Myocyte (in vitro differentiated cells): ENCODE measurements at places on chromosomes 3 and 15.

- DNase-seq = no peak
Measured at GRCh38 chr3:114508208-114508607, 214.4 kb downstream of the TIGIT start.

DNA sequence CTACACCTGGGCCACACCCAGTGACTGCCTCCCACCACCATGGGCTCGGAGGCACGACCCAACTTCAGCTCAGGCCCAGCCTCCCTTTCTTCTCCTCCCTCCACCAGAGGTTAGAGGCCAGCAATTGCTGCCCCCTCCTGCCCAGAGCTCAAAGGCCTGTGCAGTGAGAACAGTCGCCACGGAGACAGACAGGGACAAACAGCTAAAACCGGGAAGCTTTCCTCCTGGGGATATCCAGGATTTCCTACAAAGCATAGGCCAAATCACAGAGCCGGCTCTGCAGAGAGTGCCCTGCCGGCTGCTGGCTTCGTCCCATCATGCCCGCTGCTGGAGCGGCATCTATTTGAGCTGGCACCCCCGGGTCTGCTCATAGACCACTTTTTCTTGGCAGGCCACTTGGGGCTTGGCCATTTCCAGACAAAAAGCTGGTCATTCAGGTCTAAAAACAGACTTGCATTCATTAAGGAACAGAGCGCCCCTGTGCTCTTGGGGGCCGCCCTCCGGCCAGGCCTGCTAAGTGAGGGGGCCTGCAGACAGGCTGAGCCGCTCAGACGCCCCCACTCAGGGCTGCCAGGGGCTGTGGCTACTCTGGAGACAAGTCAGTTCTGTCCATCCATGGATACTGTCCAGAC lies 17.5 kb downstream of the GRAMD2A start:
- peak; percentile 56 for DNase-seq

DNA sequence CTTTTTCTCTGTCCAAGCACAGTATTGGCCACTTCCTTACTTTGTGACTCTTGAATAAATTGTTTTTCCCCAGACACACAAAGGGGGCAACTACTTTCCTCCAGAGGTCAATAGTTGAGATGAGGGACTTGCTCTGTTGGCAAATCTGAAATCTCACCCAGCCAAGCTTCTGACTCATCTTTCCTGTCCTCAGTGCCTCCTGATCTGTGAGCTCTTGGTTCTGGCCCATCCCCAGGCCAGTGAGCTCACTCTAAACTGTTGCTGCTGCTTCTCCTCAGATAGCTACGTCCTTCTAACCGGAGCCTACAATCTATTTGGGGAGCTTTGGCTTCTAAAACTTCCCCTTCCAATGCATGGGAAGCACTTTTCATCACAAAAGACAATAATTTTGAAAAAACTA lies 50.0 kb upstream of the NMD3 start:
- DNase-seq = peak; percentile 49

DNA sequence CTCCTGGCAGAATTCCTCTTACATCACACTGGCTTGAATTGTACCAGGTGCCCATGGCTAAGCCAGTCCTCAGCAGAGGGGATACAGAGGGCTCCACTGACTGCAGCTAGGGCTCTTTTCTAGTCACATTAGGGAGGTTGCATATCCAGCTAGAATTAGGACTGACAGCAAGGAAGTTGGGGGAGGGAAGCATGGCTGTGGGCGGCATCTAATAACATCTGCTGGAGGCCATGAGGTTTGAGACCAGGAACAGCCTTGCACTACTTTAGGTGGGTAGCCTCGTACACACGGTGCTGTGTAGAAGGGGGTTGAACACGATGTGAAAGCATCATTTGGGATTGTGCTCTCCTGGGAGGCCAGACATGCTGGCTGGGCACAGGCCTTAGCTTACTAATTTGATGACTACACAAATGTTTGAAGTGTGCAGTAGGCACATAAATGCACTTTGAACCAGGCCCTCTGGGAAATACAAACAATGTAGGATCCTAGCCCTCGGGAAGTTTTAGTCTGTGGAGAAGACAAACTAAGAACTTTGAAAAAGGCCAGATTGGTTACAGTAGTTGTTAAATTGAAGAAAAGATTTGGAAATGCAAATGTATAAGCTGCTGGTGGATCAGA lies 30.2 kb downstream of the CHCHD6 start:
- no peak for DNase-seq

DNA sequence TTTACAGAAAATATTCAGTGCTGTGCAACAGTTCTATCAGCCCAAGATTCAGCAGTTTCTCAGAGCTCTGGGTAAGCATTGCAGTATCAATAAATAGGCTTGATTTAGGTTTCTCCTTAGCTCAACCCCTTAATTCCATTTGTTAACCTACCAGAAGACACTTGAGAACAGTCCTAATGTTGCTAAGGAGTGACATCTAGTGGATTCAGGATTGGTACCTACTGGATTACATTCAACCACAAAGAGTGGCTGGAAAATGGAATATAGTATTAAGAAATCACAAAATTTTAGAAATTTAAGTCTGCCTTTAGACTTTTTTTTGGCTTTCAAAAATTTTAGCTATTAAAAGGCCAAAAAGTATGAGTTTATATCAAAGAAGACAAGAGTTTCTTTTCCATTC lies 34.7 kb downstream of the POLG start:
- DNase-seq = peak; percentile 52

- no peak for DNase-seq
Measured at GRCh38 chr3:186185194-186185787, 76.4 kb upstream of the ETV5 start.

DNA sequence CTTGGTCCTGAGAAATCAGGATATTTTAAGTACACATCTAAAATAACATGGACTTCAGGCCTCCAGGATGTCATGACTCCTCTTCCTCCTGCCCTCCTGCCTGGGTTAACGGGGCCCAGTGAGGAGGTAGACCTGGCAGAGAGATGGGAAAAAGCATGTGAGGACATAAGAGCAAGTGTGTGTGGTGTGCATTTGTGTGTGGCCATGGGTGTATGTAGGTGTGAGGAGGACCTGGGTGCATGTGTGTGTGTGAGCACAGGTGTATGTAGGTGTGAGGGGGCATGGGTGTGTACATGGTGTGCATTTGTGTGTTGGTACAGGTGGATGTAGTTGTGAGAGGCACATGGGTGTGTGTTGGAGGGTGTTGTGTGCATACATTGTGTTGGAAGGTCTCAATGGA lies 105.4 kb downstream of the EPHB1 start:
- no peak for DNase-seq

GRCh38 chr3:55440104-55440708 lies 46.9 kb downstream of the WNT5A start:
- DNase-seq = no peak

DNA sequence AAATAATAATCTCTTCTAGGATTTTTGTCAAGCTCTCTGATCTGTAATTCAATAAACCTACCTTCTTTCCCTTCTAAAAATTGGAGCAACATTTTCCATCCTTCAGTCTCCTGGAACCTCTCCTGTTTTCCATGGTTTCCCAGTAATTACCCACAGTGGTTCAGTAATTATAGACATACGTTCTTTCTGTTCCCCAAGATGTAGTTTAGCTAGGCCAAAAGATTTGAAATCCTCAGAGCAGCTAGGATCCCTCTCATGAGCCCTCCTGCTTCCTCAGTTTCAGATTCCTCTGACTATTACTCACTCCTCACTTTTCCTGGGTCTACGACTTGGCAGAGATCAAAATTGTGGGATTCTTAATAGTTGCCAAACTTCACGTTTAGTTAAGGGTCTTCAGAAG lies 76.9 kb upstream of the IGSF10 start:
- no peak for DNase-seq

GRCh38 chr3:11982341-11982941 lies 21.7 kb upstream of the SYN2 start:
- no peak for DNase-seq

DNA sequence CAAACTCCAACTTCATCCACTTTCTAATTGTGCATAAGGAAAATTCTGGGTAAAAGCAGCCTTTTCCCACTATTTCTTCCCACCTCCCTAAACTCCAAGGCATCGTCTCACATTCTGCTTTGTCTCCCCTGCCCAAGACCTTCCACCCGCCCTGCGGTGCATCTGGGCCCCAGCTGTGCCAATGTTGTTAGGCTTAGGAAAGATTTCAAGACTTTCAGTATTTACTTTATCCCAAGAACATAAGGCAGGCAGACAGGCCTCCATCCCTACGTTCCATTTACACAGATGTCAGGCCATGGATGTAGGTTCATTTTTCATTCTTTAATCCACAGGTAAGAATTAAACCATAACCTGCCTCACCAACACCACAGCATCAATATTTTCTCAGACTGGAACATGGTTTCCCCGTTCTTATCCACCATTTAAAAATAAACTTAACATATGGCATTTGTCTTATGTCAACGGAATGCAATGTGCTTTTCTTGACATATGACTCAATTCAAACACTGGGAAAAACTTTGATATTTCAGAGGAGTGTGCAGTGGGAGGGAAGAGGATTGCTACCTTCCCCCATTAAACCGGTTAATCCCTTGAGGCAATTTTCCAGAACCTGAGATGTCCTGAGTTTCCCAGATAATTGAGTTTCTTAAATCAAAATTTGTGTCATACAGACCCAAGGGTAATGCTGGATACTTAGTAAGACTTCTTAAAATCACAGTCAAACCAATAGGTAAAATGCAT lies 238.0 kb upstream of the LRIG1 start:
- no peak for DNase-seq

DNA sequence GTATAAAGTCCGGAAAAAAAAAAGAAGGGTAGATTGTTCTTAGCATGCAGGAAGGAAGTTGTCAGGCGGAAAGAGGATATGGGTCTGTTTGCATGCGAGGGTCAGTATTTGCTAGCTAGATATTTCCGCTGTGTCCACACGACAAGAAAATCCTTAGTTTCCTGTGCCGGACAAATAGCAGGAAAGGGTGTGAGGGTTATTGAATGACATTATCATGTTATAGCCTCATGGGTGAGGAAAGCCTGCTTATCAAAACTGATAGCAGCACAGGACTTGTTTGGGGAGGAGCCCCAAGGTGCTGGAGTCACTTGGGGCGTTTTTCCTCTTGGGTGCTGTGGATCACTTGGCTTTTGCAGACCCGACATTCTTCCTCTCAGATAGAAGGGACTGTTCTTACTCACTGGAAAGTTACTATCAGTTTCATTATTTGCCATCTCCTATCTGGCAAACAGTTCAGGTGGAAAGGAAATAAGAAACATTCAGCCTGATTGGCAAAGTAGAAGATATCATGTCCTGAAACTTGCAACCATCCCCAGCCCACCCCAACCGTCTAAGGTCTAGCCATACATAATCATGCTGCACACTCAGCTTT lies 127.2 kb upstream of the DPH6 start:
- DNase-seq = no peak

GRCh38 chr3:16511681-16512434 lies 1.6 kb downstream of the RFTN1 start:
- DNase-seq = peak; percentile 100

DNA sequence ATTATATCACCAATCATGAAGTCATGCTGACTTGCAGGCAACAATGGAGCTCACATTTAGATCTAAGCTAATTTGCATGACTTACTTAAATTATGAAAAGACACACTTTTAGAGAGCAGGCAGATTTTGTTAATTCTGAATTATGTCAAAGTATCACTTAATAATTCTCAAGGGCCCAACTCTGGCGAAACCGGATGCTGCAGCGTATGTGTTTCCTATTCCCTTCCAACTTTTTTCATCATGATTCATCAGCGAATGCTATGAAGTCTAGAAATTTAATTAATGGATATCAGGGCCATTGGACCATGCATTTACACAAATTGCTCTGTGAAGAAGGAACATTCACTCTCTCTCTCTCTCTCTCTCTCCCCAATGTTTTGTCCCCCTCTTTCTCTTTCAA lies 63.5 kb upstream of the GOLGA8A start:
- DNase-seq = no peak

DNA sequence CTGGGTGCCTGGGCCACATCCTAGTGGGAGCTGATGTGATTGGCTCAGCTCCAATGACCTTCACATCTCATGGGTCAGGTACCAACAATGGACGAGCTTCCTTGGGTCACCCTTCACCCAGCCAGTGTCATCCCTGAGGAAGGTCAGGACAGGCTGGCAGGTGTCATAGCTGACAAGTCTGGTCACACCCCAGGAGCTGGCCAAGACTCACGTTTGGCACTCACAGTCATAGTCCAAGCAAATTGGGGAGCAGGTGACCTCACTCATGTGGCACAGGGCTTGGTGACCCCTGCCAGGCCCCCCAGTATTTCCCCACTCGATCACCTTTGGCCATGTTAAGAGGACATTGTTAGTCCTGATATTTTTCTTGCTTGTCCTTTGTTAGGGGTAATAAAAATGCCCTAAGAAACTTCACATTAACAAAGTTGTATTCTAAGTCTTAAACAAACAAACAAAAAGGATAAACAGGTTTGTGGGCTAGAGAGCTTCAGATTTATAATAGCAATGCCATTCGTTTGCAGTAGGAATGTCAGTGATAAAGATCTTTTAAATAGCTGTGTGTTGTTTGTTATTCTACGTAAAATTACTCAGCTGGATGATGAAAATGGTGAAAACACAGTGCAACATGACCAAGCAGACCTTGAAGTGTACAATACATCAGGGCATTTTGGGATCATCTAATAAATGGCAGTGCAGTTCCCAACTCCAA lies 79.5 kb upstream of the POMGNT2 start:
- no peak for DNase-seq

DNA sequence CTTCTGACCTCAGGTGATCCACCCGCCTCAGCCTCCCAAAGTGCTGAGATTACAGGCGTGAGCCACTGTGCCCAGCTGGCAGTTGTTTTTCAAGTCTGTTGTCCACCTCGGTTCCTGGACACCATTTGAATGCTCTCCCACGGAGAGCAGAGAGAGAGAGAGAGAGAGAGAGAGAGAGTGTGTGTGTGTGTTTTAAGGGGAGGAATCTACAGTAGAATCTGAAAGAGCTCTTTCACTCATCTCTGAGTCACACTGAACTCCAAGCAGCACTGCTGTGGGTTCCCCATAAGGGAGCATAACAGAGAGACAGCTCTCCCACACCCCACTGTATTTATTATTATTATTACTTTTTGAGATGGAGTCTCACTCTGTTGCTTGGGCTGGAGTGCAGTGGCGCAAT lies 156.6 kb downstream of the RPLP1 start:
- peak; percentile 31 for DNase-seq

DNA sequence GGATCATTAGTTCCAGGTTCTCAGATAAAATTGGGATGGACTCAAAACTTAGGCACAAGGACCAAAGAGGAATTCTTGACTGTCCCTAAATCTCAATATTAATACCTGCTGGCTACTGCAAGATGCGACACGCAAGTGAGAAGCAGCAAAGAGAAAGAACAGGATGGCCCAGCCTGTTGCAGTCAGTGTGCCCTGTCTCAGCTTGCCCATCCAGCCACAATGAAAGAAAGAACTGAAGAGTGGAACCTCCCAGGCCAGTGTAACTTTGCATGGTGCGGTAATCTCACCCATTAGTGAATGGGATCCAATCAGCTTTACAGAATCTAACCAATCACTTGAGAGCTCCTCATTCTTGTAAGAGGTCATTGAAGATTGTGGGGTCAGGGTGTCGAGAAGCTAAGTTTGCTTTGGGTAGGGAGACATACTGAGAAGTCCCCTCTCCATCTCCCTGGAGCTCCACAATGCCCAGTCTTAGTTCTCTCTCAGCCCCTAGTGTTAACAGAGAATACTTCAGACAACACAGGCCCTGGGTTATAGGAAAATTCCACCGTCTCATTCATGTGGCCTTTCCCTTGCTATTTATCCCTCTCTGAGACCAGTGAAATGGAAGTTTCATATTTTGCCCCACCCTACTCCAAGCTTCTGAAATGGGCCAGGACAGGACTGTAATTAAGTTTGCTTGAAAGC lies 3.2 kb upstream of the SLC9A9 start:
- no peak for DNase-seq
